ENCODE measurements at places on chromosomes 12 and 14. TPM values are rescaled to one million over a fixed set of nuclear protein-coding genes. Genes with fewer than 3 reads are reported as not detected.

The SYT1 gene
- 3.9 TPM for total RNA-seq

The P2RX7 gene
- total RNA-seq, result 0.64 TPM

The GLIPR1L2 gene
- 0.43 TPM for total RNA-seq

The TROAP gene
- 11.3 TPM for total RNA-seq

The IL22 gene
- total RNA-seq, result not detected

The CDCA4 gene
- 22.5 TPM for total RNA-seq

The CCDC175 gene
- not detected for total RNA-seq

The AKAP3 gene
- total RNA-seq, result 1.3 TPM

The RFX4 gene
- total RNA-seq, result not detected

The NTN4 gene
- total RNA-seq, result 51.9 TPM

The PEBP1 gene
- 155 TPM for total RNA-seq

The GPRC5D gene
- not detected for total RNA-seq

The SNAPC1 gene
- total RNA-seq, result 27.2 TPM

The MGP gene
- total RNA-seq, result 10.6 TPM

The TSPAN8 gene
- total RNA-seq, result 0.43 TPM

The OR4E2 gene
- total RNA-seq, result not detected

The NOVA1 gene
- 1.9 TPM for total RNA-seq

The LTB4R gene
- total RNA-seq, result 1.3 TPM

The SETD1B gene
- 4.7 TPM for total RNA-seq

The LGALS3 gene
- 198 TPM for total RNA-seq

The PTCSC3 gene
- not detected for total RNA-seq

The PAX9 gene
- not detected for total RNA-seq

The SLC39A2 gene
- total RNA-seq, result not detected

The CPSF6 gene
- total RNA-seq, result 20.9 TPM

The DDIT3 gene
- total RNA-seq, result 56.7 TPM

The LGR5 gene
- not detected for total RNA-seq

The INHBC gene
- total RNA-seq, result not detected

The CMKLR1 gene
- total RNA-seq, result 1.7 TPM

The BCL7A gene
- total RNA-seq, result 3.9 TPM

The SPIC gene
- not detected for total RNA-seq

The NUAK1 gene
- total RNA-seq, result 82.8 TPM

The CYP46A1 gene
- under 0.01 TPM for total RNA-seq

The LMO3 gene
- total RNA-seq, result 0.43 TPM

The WNT1 gene
- not detected for total RNA-seq

The KSR2 gene
- not detected for total RNA-seq

The SLC22A17 gene
- 14.8 TPM for total RNA-seq

The TSPAN9 gene
- 76.0 TPM for total RNA-seq

The EIF2S1 gene
- total RNA-seq, result 221 TPM

The SLCO1B1 gene
- total RNA-seq, result not detected

The KLHDC1 gene
- 2.6 TPM for total RNA-seq
